Stimulated activated CD8-positive, alpha-beta memory T cell treated with anti-CD3 and anti-CD28 coated beads, Interleukin-15, amount 100 ng/mL, for 24 hours (primary cell): ENCODE measurements at places on chromosomes 2 and 18.

GRCh38 chr2:36271266-36271665 is 84.3 kb upstream of the CRIM1 start:
- no peak for DNase-seq

- no peak for DNase-seq
Observed at GRCh38 chr18:3086871-3087270, 73.9 kb upstream of the LPIN2 start.

GRCh38 chr2:30645745-30646119 is 161.5 kb downstream of the CAPN13 start:
- DNase-seq, result no peak

DNA sequence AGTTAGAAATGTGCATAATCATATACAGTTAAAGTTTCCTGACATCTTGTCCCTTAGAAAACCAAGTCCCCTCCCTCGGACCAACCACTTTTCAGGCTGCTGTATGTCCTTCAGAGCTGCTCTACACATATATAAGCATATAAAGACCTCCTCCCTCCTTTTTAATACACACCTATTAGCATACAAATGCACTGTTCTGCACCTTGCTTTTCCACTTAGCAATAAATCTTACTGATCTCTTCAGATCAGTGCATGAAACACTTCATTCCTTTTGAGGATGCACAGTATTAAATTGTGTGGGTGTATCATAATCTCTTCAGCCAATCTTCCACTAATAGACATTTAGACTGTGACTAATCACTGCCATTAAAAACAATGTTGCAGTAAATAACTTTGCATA is 79.8 kb downstream of the CNTNAP5 start:
- no peak for DNase-seq

DNA sequence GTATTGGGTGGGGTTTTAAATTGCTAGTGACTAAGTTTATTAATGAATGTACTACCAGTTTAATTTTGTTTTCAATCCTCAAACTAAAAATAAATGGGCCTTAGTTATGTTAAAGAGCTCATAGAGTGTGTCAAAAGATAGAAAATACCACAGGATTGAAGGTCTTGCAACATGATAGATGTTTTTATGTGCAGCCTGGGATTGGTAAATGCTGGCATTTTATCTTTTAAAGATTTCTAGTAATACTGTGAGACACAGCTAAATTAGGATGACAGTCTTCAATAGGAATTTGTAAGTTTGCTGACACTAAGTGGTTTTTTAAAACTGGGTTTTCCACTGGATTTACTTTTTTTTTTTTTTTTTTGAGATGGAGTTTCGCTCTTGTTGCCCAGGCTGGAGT is 122.3 kb downstream of the HAUS1 start:
- DNase-seq, result no peak

- DNase-seq, result no peak
Observed at GRCh38 chr2:166357068-166357949, 18.4 kb downstream of the SCN9A start.

GRCh38 chr2:110678457-110679336 is 834 bp upstream of the BUB1 start:
- DNase-seq, result no peak

DNA sequence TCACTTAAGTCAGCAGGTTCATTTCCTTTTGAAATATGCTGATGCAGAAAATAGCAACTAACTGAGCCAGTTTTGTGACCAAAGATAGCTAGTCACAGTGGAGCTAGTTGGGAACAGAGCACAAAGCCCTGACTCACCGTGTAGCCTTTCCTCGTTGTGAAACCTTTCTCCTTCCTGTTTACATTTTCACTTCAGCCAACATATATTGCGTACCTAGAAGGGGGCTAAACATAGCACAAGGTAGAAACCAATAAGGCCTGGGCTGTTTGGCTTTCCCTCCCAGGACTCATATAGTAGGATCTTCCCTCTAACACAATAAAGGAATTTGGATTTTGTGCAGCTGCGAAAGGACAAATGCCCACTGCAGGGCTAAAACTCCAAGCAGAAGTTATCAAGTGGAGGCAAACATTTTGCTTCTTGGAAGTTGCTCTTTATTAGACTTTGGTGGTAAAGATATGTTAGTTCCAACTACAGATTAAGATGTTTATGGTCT is 24.5 kb upstream of the LPIN2 start:
- DNase-seq, result no peak

DNA sequence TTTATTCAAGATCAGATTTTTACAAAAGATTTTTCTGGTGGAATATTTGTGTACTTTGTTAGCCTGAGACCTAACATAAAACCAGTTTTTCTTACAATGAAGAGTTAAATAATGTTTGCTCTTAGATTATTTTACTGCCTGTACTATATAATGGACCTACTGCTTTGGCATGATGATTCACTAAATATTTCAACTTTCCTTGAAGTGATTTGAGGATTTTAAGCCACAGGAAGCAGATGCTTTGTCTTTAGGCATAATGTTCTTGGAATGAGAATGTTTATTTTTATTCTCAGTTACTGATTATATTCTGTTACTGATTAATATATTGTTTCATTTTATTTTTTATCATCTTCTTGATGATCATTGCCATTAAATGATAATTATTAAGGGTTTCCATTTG is 175.3 kb upstream of the LRP1B start:
- no peak for DNase-seq

GRCh38 chr18:24500217-24500616 is 39.8 kb downstream of the HRH4 start:
- no peak for DNase-seq

- no peak for DNase-seq
Observed at GRCh38 chr2:216083464-216084281, 2.0 kb downstream of the TMEM169 start.

DNA sequence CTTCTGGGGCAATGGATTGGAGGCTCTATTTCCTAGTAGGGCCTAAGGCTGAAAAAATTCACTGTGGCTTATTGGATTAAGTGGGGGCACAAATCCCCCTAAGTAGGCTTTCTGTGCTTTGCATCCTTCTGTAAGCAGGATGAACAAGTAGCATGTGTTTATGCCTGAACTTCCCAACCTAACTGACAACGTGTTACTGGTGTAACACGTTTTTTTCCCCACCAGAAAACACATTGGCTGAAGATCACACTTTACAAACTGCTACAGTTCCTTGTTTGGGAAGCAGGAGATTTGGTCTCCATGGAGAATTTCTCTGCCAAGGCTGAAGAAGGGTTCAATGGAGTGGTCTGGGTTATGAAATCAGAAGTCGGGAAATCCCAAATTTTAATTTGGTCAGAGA is 7.2 kb upstream of the ITGA6 start:
- DNase-seq, result no peak

DNA sequence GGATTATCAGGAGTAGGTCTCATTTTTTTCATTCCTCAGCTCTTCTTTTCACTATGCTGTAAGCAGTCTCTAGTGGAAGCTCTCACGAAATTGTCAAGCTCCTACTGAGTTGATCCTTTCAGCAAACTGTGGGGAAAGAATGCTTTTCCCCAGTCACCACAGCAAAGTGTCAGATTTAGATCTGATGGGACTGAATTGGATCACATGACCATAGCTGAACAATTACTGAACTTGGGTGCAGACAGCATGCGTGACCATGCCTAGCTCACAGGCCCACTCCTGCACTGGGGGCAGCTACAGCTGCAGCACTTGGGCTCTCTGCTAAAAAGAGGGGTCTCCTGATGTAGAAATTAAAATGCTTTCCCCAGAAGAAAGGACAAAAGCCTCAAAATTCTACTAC is 3.1 kb downstream of the ARHGAP15 start:
- DNase-seq, result no peak

DNA sequence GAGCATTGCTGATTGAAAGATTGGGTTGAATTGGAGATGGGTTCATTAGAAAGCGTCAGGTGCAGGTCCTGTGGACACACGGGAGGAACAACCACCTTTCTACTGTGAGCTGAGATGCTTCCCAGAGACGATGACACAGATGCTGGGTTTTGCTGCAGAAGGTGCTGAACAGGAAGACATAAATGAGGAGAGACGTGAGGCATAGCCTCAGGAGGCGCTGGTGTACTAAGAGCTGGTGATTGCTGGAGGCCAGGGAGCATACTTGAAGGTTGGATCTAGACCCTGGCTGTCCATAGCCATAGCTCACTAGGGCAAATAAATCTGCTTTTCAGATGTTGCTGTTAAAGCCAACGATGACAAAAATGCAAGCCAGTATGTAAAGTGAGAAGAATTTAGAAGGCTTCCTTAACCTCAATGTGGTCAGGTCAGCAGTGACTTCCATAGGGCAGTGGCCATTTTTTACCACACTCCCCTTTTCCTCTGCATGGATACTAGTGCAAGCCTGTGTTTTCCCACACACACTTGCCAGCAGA is 153.7 kb downstream of the SOX11 start:
- DNase-seq, result no peak

DNA sequence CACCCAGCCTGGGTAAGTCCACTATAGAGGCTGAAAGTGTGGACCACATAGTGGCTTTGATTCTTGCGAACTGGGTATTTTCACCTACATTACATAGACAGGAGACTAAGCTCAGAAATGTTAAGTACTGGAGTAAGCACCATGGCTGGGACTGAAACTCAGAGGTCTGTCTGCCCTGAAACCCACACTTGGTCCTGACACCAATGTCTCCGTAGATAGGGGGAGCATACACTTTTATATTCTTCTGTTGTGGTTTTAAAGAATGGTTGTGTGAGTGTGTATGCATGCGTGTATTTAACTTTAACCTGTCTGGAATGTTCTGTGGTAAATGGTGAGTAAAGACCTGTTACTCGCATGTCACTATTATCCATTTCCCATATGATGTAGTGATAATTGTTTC is 10.3 kb upstream of the NPPC start:
- no peak for DNase-seq

DNA sequence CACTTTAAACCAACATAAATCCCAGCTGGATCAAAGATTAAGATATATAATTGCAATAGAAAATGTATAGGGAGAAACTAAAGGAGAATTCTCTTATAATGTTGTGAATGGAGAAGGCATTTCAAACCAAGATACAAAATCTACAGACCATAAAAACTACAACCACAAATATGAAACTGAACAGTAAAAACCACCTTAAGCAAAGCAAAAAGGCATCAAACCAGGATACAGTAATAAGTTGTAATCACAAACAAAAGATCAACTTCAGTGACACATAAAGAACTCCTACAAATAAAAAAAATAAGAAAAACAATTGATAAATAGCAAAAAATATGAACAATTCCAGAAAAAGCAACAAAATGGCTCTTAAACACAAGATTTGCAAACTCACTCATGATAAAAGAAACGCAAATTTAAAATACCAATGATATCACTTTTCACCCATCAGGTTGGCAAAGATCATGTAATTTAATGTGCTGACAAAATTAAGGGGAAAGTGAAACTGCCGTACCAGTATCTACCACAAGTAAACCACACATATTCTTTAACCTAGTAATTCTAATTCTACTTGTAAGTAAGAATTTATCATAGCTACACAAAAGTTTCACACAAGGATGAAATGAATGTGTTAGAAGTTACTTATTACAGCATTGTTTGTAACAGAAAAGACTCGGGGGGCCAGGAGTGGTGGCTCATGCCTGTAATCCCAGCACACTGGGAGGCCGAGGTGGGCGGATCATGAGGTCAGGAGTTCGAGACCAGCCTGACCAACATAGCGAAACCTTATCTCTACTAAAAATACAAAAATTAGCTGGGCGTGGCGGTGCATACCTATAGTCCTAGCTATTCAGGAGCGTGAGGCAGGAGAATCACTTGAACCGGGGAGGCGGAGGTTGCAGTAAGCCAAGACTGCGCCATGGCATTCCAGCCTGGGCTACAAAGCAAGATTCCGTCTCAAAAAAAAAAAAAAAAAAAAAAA is 101.9 kb downstream of the USP34 start:
- no peak for DNase-seq

DNA sequence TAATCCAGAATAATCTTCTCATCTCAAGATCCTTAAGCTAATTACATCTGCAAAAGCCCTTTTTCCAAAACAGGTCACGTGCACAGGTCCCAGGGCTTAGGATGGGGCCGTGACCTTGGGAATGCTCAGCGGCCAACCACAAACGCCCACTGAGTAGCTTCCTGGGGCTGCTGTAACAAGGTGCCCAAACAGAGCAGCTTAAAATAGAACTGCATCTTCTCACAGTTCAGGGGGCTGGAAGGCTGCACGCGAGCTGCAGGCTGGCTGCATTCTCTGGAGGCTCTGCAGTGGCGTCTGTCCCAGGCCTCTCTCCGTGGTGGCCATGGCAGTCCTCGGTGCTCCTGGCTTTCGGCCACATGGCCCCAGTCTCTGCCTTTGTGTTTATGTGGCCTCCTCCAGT is 31.9 kb downstream of the ADI1 start:
- DNase-seq, result no peak

- DNase-seq, result no peak
Observed at GRCh38 chr2:215365184-215365658, 53.4 kb downstream of the ATIC start.

- no peak for DNase-seq
Observed at GRCh38 chr2:48870503-48870902, 115.0 kb upstream of the LHCGR start.

DNA sequence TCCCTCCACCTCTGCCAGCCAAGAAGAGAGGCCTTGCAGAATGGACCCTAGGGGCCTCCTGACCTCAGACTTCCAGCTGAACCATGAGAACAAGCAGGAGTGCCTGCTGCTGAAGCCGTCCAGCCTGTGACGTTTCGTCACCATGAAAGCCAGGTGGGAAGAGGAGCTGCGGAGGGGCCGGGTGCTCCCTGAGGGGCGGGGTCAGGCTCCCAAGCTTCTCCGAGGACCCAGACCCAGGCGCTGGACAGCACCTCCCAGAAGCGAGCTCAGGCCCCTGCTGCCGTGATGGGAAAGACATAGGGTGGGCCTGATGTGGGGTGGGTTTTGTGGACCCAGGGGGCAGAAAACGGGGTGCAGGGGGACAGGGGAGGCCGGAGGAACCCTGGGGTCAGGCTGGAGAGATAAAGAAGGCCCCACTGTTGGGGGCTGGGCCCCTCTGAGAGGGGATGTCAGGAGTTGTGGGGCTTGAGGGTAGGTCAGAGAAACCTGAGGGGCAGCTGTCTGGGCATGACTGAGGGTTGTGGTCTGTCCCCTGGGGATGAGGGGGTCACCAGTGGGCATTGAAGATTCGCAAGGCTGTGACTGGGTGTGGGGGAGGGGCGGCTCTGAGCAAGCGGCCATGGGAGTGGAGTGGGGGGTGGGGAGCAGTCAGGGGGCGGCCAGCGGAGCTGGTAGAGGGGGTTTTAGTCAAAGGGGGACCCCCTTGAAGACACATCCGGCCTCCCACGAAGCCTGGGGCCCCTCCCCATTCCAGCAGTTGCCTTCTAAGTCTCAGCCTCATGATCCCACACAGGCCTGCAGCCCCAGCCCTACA is 73.4 kb upstream of the ODC1 start:
- DNase-seq, result no peak

DNA sequence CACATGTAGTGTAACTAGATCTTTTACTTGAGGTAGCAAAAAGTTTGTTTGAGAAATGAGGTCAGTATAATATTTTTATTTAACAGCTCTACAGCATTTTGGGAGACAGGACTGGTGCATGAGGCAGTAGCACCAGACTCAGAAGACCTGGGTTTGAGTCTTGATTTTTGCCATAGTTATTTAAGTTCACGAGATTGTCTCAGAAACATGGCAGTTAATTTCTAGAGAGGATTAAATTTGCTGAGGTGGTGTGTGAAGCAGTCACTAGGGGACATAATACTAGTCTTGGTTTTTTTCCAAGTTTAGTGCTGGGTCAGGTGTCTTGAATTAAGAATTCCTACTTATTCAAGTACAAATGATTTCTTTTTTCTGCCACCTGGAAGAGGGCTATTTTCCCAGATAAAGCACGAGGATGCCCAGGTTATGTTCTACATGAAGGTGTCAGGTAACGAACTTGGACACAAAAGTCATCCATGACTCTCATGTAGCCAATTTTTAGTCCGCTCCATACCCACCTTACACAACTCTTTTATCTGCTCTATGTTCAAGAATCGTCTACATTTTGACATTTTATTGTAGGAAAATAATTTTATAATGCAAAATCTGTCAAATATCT is 1.4 kb downstream of the MARCHF7 start:
- no peak for DNase-seq
